Activated T-helper 17 cell treated with anti-CD3 and anti-CD28 coated beads, Interleukin-2, amount 50 U/mL, for 72 hours (primary cell): ENCODE measurements at places on chromosomes 4 and X.

DNA sequence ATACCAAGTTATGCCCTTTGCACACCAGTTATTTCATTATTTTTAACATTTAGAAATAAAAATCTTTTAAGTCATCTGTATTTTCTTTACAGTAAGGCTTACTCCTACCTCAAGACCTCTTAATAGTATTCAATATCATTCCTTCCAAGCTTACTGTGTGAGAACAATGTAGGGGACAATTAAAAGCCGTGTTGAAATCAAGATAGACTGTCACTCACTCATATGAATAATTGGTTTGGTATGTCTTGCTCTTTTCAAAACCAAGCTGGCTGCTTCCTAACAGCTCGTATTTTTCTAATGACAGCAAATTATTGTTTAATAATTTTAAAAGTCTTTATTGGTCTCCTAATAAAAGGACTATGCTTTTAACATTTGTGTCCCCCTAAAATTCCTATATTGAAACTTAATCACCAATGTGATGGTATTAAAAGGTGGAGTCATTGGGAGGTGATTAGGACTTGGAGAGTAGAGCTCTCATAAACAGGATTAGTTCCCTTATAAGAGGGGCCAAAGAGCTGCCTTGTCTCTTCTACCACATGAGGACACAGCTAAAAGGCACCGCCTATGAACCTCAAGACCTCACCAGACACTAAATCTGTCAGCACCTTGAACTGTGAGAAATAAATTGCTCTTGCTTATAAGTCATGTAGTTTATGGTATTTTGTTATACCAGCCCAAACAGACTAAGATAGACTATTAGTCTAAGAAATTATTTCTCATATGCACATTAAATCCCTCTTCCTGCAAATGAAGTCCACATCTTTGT is 4.1 kb downstream of the ABCB7 start:
- no peak overlapping the region for H3K27ac ChIP-seq
- peaks cover 63% of the 10 kb centered on the region for H3K36me3 ChIP-seq
- no peak for ATAC-seq
- no peaks in the 10 kb centered on the region for H3K27me3 ChIP-seq
- peaks cover 27% of the 10 kb centered on the region for H3K4me1 ChIP-seq
- peak overlapping the region; percentile 26 for H3K4me3 ChIP-seq

GRCh38 chr4:70239884-70240591 is 2.4 kb upstream of the CSN3 start:
- no peak overlapping the region for H3K27ac ChIP-seq
- H3K4me1 ChIP-seq = no peaks in the 10 kb centered on the region
- H3K36me3 ChIP-seq = no peaks in the 10 kb centered on the region

- H3K4me1 ChIP-seq = no peaks in the 10 kb centered on the region
- H3K4me3 ChIP-seq = no peak overlapping the region
- H3K36me3 ChIP-seq = no peaks in the 10 kb centered on the region
- no peaks in the 10 kb centered on the region for H3K27me3 ChIP-seq
- ATAC-seq = no peak
These were observed 14.3 kb upstream of the RAB9B start for GRCh38 chrX:103846386-103846785.

GRCh38 chr4:122285285-122285684 is 93.5 kb upstream of the ADAD1 start:
- H3K4me1 ChIP-seq = peaks cover 4% of the 10 kb centered on the region
- H3K4me3 ChIP-seq = no peak overlapping the region
- ATAC-seq = no peak

GRCh38 chrX:33207056-33207455 is 4.3 kb downstream of the DMD start:
- H3K27ac ChIP-seq = no peak overlapping the region
- H3K4me3 ChIP-seq = no peak overlapping the region
- H3K36me3 ChIP-seq = no peaks in the 10 kb centered on the region
- H3K4me1 ChIP-seq = no peaks in the 10 kb centered on the region
- no peaks in the 10 kb centered on the region for H3K27me3 ChIP-seq

DNA sequence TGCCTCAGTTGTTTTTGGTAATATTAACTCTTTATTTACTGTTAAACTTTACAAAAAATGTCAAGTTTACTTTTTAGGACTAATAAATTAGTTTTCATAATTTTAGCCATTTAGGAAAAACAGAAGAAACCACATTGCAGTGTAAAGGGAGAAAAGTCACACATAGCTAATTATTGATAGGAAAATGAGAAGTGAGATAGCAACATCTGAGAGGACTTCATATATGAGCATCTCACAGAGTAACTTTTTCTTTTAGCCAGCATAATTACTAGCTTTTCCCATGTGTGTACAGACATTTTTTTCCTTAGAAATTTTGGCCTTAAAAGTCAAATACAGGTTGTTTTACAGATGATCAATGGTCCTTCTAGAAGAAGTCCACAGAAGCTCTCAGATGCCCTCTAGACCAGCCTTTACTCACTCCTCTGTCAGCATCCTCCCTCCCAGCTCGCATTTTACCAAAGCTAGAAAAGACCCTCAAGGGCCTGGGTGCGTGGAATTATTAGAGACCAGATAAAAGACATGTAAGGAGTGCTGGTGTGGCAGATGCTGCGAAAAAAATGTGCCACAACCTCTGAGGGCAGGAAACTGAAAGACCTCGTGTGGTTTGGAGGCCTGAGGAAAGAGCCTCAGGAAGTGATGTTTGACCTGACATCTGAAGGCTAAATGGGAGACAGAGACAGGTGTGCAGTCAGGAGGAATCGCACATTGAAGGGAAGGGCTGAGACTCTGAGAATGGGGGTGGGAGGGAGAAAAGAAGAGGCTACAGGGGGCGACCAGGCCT is 156.9 kb downstream of the CBR4 start:
- peak; percentile 18 for ATAC-seq
- H3K4me1 ChIP-seq = peaks cover 14% of the 10 kb centered on the region
- H3K36me3 ChIP-seq = no peaks in the 10 kb centered on the region
- H3K4me3 ChIP-seq = peak overlapping the region; percentile 3
- H3K27me3 ChIP-seq = peaks cover 12% of the 10 kb centered on the region
- peak overlapping the region; percentile 20 for H3K27ac ChIP-seq

GRCh38 chrX:24235084-24235710 is 78.7 kb downstream of the SUPT20HL2 start:
- no peak overlapping the region for H3K4me3 ChIP-seq
- no peaks in the 10 kb centered on the region for H3K36me3 ChIP-seq
- no peaks in the 10 kb centered on the region for H3K4me1 ChIP-seq
- H3K27ac ChIP-seq = no peak overlapping the region
- no peak for ATAC-seq
- no peaks in the 10 kb centered on the region for H3K27me3 ChIP-seq

- H3K27ac ChIP-seq = no peak overlapping the region
- H3K4me3 ChIP-seq = no peak overlapping the region
- H3K4me1 ChIP-seq = no peaks in the 10 kb centered on the region
- no peak for ATAC-seq
These were observed 51.9 kb upstream of the LAS1L start for GRCh38 chrX:65586491-65586890.
